Mesenteric fat pad (tissue), 1 donor: ENCODE measurements at places on chromosomes 2 and 18. TPM values are rescaled to one million over a fixed set of nuclear protein-coding genes. Genes with fewer than 3 reads are reported as not detected.

The RGPD3 gene
- 0.42 TPM for total RNA-seq

DNA sequence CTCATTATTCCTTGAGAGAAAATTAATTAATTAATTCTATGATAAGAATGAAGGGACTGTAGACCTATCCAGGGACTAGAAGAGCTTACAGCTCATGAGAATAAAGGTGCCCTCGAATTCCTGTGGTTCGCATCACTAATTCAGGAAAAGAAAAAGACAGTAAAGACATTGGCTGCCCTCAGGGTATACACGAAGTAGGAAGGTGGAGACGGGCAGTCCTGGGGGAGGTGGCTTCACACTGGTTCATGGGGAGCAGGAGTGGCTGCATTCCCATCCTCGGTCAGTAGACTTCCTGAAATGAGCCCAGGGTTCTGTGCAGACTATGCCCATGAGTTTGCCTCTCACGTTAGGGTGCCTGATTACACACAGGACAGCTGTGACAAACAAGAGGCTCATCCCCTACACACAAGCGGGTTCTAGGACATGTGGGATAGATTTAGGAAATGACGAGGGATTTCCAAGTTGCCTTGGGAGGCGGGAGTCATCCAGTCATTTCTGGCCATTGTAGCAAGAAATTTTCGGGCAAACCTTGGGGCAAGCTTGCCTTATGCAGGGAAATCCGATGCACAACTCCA is 282.2 kb downstream of the CYP26B1 start:
- peak; percentile 35 for DNase-seq

- no peak for DNase-seq
Observed at GRCh38 chr2:97747716-97748115, 34.3 kb downstream of the ZAP70 start.

DNA sequence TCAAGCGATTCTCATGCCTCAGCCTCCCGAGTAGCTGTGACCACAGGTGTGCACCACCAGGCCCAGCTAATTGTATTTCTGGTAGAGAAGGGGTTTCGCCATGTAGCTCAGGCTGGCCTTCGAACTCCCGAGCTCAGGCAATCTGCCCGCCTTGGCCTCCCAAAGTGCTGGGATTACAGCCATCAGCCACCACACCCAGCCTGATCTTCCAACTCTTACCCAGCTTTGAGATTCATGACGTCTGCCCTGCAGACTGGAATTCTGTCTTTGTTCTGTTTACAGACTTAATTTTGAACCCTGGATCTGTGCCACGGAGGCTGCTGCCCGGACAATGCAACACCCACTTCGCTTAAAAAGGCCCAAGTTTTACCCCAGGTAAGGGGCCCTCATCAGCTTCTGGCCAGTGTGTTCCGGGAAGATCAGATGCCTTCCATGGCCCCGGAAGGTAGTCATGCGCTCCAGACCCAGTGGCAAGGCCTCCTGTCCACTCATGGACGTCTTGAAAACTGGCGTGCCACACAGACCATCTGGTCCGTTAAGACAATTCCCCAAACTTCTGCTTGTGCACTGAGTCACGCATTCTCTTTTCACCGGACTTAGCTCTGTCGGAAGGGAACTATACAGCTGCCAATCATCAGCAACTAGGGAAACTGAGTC is 5.5 kb downstream of the PXDN start:
- peak; percentile 82 for DNase-seq

The BMP10 gene
- total RNA-seq = not detected
